ENCODE measurements at places on chromosomes 12 and 14.

- peak; percentile 29 for DNase-seq
Measured at GRCh38 chr12:28583701-28584261, 393.5 kb downstream of the CCDC91 start.

GRCh38 chr12:110948041-110948440, 27.7 kb upstream of the MYL2 start:
- no peak for DNase-seq

- no peak for DNase-seq
Measured at GRCh38 chr14:31487886-31488285, at the start of gene GPR33. Gene GPR33, minus strand, starts transcription at chr14:31488039. Its CDS starts 4,074 bp downstream, at chr14:31483965.

DNA sequence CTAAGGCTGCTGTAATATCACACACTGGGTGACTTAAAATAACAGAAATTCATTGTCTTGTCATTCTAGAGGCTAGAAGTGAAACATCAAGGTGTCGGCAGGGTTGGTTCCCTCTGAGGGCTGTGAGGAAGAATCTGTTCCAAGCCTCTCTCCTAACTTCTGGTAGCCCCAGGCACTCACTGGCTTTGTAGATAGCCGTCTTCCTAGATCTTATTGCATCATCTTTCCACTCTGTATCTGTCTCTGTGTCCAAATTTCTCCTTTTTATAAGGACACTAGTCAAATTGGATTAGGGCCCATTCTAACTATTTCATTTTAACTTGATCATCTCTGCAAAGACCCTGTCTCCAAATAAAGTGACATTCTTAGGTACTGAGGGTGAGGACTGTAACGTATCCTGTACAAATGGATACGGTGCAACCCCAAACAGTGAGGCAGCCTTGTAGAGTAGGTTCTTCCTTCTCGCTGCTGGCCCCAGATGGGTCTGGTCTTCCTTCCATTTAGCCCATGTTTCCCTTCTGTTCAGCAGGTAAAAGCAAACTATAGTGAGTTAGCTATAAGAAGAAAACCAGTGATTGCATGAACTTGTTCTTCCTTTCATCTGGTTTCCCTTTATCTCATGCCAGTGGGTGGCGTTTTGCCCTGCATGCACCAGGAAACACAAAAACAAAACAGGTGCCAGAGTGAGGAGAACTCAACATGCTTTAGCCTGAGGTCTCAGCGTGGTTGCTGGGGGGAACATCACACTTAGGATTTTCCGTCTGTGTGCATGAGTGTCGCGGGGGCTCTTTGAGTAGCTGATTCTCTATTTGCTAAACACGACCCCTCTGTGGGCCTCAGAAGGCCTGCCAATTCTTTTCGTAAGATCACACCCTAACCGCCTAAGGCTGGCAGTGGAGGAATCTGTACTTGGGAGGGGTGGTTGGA, 19.5 kb downstream of the TTC9 start:
- peak; percentile 28 for DNase-seq

- no peak for DNase-seq
Measured at GRCh38 chr14:31080056-31080455, 53.9 kb upstream of the STRN3 start.

GRCh38 chr12:88471331-88472045, 108.8 kb downstream of the KITLG start:
- DNase-seq = no peak

DNA sequence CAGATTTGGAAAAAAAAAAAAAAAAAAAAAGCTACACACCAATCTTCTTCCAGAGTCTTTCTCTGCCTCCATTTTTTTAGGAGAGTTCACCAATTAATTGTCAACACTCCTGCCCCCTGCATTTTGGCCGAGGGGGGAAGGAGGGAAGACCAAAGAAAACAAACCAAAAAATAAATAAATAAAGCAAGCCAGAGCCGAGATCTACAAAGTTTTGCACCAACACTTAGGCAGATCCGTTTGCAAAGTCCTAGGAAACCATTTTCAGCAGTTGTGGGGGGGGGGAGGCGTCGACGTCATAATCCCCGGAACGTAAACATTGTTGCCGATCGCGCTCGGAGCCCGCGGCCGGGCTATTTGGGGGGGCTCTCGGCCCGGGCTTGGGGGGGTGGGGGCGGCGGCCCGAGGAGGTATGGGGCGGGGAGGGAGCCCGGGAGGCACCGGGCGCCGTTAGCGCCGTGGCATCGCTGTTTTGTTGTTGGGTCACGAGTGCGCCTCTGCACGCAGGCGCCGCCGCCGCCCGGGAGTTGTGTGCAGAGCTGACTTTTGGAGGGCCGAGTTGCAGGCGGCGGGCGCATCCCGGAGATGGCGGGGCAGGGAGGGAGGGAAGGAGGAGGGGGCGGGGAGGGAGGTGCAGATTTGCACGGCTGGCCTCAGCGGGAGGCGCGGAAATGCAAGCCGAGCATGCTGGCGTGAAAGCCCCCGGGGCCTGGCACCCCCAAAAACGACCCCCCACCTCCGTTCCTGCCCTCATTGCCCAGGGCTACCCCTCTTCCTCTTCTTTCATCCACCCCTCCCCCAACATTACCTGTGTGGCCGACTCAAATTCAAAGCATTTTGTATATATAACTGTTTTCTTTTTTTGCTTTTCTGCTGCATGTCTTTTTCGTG, 598 bp downstream of the KDM2B start:
- DNase-seq = peak; percentile 67

GRCh38 chr12:85740186-85740585, 96.0 kb downstream of the RASSF9 start:
- DNase-seq = no peak

- no peak for DNase-seq
Measured at GRCh38 chr12:130064999-130065398, 97.3 kb upstream of the FZD10 start.

DNA sequence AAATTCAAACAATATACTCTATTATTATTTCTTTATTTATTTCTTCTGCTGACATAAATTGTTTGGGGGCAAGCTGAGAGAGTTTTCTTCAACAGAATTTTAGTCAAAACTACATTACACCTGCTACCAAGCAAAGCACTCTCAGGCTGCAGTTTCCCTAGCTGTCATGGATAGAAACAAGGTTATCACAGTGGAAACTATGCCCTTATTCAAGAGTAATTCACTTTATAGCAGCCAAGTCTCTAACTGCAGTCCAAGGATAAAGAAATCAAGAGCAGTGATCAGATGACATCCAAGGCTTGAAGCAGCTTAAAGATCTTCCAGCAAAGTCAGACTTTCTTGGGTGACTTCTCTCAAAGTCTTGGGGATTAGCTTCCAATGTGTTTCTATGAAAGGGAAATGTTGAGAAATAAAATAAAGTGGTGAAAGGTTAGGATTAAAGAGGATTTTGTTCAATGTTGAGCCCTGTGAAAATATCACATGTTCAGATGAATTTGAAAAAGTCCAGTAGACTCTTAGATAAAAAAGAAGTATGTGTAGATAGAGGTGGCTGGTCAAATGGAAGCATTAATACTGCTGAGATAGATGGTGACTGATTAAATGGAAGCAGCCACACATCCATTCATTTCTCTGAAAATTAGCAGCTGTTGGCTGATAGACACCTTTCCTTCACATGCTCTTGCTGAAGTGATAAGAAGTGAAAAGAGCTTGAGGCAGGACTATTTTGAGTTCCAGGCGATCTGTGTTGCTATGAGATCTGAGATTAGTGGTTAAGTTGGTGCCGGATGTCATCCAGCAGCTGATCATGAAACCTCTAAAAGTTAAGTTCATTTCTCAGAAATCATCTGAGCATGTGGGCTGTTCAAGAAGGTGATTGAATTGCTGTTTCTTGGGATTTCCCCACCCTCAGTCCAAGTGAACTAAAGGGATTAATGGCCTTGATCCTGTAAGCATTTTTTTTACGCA, 257.8 kb upstream of the BTG1 start:
- no peak for DNase-seq

- DNase-seq = no peak
Measured at GRCh38 chr12:59708064-59708463, 112.2 kb downstream of the SLC16A7 start.

DNA sequence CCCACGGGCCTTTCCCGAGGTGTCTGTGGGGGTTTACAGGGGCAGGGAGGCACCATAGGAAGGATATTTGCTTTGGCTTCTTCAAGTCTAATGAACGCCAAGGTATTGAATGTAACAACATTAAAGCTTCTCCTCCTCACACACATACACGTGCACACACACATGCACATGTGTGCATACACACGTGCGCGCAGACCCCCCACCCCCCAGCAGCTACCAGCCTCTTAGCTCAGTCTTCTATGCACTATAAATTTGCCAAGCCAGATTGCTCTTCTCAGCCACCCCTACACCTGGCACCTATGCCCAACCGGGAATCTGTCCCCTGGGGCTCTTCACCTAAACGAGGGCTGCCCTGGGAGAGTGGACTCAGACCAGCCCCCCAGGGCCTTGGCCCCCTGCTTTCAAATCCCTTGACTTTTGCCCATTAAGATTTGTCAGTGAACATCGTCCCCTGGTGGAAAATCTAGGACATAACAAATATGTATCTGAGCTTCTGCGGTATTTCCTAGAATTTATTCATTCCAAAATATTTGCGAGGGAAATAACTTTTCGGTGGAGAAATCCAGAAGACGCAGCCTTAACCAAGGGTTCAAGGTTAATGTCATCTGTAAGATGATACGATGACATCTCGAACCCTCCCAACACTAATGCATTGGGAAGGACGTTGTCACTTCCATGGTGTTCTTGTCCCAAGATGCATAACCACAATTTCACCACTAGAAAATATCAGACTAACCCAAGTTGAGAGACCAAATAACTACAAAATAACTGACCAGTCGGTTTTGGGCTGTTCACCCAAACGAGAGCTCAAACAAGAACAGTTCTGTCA, 330.4 kb downstream of the MED13L start:
- no peak for DNase-seq

DNA sequence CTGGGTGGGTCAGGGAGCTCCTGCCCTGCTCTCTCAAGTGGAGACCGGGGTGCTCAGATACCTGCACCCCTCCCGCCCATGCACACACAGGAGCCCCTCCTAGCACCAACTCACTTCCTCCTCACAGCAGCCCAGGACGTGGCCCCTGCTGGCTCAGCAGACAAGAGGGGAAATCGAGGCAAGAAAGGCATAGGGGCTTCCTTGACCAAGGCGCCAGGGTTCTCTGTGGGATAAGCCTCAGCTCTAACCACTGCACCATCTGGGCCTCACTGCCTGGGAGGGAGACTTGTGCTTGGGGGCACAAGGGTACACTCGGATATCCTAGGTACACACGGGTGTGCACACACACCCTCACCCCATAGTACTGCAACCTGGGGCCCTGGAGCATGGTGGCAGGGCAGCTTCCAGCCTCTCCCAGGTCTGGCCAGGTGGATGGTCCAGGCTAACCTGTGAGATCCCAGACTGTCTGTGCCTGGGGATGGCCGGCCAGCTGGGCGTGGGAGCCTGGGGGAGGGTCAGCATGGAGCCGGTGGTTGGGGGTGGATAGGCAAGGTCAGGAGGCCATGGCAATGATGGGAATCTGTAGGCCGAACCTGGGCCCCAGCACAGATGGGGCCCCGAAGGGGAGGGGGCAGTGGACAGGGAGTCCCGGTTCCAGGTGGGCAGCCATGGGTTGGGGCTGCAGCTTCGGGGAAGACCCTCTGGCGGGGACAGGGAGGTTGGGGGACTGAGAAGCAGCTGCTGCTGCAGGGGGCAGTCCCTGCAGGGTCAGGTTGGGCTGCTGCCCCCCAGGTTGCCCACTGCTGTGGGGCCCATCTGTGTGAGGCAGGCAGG, 312.4 kb downstream of the TMEM121 start:
- DNase-seq = no peak

- no peak for DNase-seq
Measured at GRCh38 chr12:57434517-57435223, at the start of gene INHBC. Gene INHBC, plus strand, starts transcription at chr12:57434784. Its CDS starts 103 bp downstream, at chr12:57434887.

GRCh38 chr12:68482660-68483059, 128.0 kb upstream of the RAP1B start:
- no peak for DNase-seq

- no peak for DNase-seq
Measured at GRCh38 chr12:75854681-75855309, 176.8 kb downstream of the PHLDA1 start.

GRCh38 chr14:59358102-59358501, 107.1 kb downstream of the GPR135 start:
- peak; percentile 72 for DNase-seq

GRCh38 chr12:53115891-53116648, 12.8 kb downstream of the SOAT2 start:
- no peak for DNase-seq

Data from HL-60 (cell line).